Activated T-cell treated with anti-CD3 and anti-CD28 coated beads, Interleukin-2, amount 50 U/mL, for 72 hours (primary cell): ENCODE measurements at places on chromosomes 6 and 20. TPM values are rescaled to one million over a fixed set of nuclear protein-coding genes. Genes with fewer than 3 reads are reported as not detected.

GRCh38 chr6:122726649-122727048 lies 52.9 kb upstream of the FABP7 start:
- no peak for DNase-seq

DNA sequence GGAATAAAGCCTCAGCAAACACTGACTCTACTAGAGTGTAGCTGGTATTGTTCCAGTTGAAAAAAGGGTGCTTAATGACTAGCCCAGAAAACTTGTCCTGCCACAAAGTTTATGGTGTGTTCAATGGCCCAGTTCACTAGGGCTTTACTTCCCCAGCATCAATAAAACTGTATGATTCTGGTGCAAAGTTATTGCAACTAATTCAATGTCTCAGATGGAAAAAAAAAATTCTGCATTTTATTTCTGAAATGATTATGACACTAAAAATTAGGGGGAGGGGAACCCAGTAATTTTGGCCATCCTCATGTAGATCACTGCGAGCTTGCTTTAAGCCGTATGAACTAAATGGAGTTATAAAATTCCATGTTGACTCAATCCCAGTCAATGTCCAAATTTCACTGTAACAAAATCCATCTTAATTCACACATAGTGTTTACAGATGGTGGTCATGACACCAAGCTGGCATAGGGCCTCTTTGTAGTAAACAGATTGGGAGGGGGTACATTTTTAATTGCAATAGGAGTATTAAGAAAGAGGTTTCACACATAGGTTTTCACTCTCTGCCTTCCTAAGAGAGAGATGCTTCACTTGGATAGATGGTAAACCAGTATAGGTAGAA lies 41.2 kb downstream of the PTPRK start:
- no peak for DNase-seq

- no peak for DNase-seq
Observed at GRCh38 chr6:110196874-110197273, 16.6 kb downstream of the CDC40 start.

DNA sequence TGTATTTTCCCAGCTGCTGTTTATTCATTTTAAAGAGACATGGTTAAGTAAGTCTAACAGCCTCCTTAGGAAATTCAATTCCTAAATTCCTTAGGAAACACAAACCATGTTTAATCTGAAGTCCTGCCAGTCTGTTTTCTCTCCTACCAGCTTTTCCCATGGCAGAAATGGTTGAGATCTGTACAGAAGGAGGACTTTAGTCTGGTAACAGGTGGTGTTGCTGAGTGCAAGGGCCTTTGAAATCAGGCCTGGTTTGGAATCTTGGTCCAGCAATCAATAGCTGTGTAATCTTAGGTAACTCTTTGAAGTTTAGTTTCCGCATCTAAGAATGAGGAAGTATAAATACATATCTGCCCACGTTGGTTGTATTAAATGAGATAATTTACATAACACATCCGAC lies 232.5 kb downstream of the LAMA2 start:
- DNase-seq = no peak

DNA sequence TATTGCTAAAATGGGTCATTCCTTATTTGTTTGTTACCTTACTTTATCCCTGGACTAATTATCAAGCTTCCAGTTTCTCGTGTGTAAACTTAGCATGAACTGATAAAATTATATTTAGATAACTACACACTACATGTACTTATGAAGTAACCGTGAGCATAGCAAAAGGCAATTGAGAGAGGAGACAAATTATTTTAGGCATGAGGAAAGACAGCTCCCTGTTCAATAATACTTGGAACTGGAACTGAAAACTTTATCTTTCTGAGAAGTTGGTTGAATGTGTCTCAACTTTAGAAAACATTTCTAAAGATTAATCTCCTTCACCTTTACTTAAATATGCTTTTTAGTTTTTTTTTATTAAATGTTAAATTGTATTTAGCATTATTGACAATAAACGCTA lies 11.4 kb downstream of the CRISP3 start:
- DNase-seq = no peak

DNA sequence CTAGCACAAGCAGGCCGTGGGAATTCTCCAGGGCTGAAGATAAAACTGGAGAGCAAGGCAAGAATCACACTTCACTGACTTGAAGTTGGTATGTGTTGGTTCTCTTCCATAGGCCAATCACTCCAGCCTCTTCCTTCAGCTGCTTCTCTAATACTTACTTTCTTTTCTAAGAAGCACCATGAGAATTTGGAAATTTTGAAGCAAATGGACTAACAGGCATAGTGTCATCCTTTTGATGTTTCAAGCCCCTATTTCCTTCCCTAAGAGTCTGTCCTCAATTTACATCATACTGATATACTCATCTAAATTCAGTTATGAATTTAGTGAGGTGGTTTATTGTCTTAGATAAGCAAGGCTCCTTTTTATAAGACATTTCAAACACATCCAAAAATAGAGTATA lies 24.0 kb downstream of the SLC26A8 start:
- DNase-seq = no peak

DNA sequence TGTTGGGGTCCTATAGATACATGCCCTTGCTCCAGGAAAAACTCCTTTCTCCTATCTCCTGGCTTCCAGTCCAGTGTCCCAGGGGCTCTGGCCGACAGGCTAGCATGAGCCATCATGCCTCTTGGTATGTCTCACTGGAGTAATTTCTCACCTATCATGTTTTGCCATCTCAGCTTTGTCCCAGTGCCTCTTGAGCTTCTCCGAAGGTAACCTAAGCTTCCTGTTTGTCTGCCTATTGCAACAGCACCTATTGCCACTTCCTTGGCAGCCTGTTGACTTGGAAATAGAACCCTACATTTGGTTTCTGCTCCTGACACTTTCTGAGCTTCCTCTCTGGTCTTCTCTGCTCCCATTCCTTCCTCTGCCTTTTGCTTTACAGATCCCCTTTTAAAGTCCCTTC lies 197.7 kb downstream of the KCNQ5 start:
- DNase-seq = no peak

DNA sequence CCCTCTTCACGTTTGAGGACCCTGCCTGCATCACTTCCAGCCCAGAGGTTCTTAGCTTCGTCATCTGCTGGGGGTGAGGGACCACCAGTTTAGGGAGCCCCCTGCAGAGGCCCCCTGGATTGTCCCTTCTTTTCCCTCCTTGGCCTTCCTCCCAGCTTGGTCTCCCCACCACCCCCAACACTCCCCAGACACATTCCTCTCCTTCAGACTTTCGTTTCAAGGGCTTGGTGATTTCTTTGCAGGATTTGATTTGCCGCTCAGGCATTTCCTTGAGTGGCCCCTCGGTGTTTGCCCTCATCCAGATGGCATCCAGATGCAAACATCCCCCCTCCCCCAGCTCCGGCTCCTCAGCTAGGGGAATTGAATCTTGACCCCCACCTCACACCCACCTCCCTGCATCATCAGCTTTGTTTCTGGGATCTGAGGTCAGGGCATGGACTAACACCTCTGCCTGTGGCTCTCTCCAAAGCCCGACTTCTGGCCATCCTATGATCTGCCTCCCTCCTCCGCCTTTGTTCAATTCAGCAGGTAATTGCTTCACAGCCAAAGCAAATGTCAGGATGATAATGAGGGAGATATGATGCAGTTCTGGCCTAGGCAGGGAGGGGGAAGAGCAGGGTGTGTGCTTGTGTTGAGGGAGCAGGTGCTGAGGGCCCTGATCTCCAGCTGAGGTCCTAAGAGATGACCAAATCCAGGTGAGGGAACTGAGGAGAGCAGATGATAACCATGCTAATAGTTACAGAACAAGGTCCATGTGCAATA lies 141.5 kb downstream of the VEGFA start:
- DNase-seq = no peak

DNA sequence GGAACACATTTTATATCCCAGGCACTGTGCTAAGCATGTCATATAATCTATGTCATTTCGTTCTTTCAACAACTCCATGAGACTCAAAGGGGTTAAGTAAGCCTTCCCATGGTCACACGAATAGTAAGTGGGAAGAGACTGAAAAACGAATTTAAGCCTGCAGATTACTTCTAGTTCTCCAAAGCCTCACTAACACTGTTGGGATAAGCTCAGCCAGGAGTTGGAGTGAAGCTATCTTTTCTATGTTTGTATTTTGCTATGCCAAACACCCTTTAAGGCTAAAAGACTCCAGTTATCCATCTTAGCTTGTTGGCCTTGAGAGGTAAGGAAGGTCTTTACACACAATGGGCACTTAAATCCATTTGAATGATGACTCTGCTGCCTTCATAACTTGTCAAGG lies 148.1 kb upstream of the UST start:
- DNase-seq = no peak

DNA sequence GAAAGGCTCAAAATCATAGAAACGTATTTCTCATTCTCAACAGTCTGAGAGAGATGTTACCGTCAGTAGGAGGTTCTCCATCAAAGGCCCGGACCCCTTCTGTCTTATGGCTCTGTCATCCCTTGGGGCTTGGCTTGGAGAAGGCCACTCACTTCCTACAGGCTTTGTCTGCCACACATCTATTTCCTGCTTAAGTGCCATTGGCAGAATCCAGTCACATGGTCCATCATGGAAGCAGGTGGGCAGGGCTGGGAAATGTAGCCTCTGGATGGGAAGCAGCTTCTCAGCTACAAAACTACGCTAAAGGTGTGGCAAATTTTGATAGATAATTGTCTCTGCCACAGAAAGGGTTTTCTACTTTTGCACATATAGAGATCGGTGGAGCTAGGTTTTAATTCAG lies 12.6 kb upstream of the ZFP64 start:
- no peak for DNase-seq

GRCh38 chr6:139776041-139776440 lies 401.6 kb upstream of the CITED2 start:
- DNase-seq = no peak

DNA sequence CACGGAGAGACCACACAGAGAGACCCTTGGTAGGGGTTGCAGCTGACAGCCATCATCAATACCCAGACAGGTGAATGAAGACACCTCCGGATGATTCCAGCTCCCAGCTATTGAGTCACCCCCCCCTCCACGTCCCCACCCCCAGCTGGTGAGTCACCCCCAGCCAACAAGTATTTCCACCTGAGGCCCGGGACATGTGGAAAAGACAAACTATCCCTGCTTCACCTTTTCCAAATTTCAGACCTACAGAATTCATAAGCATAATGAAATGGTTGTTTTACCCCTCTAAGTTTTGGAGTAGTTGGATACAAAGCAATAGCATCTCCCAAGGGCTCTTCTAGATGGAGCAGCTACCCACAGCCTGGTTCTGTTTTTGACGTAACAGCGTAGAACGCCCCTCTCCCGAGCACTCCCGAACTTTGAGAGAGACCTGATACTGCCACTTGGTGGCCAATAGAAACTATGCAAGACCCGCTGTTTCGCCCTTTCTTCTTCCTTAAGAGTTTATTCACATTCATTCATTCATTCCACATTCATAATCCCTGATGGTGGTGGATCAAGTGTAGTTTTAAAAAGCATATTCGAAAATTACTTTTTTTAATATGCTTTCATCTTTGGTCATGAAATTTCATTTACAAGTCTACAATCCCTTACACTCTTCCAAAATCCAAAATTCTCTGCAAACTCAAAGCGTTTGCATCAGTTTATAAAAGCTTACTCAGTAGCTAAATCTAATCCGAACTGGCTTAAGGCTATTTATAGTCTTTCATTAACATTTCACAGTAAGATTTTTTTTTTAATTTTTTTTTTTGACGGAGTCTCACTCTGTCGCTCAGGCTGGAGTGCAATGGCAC lies 15.1 kb upstream of the PPP1R16B start:
- DNase-seq = peak; percentile 30

DNA sequence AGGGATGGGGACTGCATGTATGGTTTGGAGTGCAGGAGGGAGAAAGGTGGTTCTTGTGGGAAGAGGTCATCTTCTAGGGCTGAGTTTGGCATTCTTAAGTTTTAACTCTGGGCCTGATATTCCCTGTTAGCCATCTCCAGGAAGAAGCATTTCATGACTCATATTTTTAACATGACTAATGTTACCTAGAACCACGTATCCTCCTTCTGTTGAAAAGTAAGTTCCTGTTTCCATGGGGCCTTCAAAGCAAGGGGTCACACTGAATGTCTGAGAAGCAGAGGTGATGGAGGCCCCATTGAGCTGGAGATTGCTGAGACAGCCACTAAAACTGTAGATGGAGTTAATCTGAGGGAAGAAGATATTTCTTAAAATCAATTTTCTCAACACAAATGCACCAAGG lies 30.2 kb downstream of the FAM229B start:
- no peak for DNase-seq

DNA sequence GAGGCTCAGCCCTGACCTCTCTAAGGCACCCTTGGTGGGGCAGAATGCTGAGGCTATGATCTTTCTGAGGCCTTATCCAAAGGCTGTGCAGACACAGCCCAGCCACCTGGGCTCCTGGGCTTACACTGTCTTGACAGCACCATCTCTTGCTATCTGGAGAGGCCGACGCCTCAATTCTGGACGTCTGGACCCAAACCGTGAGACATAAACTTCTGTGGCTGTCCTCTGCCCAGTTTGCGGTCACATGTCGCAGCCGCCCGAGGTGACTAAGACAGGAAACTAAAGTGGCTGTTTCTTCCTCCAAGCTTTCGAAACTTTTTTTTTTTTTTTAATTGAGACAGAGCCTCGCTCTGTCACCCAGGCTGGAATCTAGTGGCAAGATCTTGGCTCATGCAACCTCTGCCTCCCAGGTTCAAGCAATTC lies 49.3 kb downstream of the PRR18 start:
- peak; percentile 33 for DNase-seq

ADGRF5 gene
- total RNA-seq = not detected

PABPC1L gene
- total RNA-seq = 138 TPM

BMP5 gene
- not detected for total RNA-seq

EEF1A2 gene
- total RNA-seq = 8.3 TPM

CNBD2 gene
- total RNA-seq = 8.4 TPM

TAAR2 gene
- total RNA-seq = not detected

PAX1 gene
- total RNA-seq = not detected
